ENCODE measurements at places on chromosomes 3 and 15.

- DNase-seq = no peak
These were observed 4.8 kb downstream of the SHF start for GRCh38 chr15:45182996-45183395.

GRCh38 chr3:153150991-153151390 is 11.0 kb upstream of the RAP2B start:
- no peak for DNase-seq

DNA sequence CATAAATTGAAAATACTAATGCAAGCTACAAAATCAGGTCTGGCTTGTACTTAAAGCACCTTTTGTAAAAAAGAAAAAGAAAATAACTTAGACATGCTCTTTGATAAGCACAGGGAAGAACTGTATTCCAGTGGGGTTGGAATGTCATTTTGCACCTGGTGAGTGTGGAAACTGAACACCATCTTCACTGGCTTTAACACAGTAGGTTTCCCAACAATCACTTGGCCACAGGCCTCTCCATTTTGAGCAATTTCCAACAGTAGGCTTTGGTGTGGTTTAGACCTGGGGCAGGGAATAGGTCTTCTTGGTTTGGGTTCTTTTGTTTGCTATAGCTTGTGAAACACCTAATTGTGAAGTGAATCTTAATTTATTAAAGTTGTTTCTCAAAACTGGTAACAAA is 18.9 kb downstream of the PDZRN3 start:
- DNase-seq = no peak

- DNase-seq = no peak
These were observed 20.3 kb downstream of the KY start for GRCh38 chr3:134630506-134630905.

DNA sequence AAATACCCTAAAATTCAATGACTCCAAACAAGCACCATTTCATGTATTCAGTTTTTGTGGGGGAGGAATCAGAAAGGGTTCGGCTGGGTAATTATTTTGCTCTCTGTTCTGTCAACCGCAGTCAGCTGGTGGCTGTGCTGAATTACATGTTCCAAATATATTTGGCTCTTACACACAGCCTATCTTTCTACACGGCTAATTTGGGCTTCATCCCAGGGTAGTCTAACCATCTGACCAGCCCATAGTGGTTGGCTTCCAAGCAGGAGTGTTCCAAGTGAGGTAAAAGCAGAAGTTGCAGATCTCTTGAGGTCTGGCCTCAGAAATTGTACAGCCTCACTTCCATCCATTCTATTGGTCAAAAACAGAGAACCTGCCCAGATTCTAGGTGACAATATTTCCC is 760.8 kb upstream of the SEMA6D start:
- DNase-seq = no peak

GRCh38 chr15:77083381-77084160 is 12.7 kb upstream of the TSPAN3 start:
- no peak for DNase-seq

DNA sequence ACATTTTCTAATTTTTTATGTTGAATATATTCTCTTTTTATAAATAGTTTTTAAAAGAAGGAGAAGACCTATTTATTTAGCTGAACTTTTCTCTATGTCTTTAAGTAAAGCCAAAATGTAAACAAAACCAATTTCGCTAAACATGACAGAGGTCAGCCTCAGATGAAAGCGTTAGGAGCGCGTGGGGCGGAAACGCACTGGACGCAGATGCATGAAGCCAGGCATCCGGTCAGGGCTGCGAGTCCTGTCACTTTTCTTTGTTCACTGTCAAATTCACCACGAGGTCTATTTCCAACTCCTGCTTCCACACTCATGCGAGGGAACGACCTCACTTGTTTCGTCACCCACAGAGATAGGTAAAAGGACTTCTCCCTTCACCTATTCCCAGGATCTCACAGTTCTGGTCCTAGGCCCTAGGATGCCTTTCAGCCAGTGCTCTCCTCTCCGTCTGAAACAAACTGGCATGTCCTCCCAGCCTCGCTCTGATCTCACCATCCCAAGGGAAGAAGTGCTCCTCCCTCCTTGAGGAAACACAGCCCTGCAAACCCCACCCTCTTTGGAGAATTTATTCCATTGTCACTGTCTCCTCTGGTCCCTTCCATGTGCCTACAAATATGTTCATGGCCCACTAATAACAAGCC is 57.9 kb downstream of the ITGB5 start:
- no peak for DNase-seq

DNA sequence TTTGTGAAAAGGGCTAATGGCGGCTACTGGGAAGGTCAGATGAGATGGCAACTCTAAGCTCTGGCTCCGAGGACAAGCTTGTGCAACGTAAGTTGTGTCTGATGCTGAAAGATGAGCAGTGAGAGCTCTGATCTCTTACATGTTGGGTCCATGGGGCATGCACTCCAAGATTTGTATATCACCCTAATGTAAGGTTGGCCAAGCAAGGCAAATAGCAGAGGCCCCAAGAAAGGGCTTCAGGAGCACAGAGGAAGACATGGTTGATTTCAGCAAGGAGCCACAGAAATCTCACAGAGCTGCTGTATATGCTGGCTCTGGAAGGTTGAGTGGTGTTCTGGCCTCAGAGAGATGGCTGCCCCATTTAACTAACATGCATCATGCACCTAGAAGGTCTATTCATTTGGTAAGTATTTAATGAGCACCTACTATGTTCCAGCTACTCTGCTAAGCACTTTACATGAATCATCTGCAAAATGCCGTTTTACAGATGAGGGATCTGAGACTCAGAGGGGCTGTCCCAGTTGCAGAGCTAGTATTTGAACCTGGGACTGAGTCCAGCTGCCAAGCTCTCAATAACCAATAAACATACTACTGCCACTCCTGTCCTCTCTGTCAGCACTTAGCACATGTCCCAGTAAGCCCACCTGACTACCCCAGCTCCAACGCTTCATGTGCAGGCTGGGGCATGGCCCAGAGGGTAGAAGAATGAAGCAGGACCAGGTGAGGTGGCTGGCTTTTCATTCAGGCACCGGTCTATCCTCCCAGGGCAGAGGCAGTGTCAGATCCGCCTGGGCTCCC is 27.8 kb upstream of the ATP2B2 start:
- no peak for DNase-seq

DNA sequence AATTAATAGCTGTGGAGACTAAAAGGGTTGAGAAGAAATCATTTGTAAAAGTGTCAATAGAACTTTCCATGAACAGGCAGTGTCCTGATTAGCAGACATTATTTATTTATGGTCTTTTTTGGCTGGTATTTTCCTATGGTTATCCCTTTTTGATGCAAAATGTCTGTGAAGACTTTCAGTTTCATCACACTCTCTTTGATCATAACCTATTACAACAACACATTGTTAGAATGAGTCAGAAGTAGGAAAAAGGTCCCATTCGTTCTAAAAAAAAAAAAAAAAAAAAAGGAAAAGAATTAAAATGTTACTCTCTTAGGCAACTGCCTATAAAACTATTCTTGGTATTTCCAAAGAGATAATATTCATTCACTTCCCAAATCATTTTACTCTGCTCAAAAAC is 62.1 kb downstream of the SLC49A4 start:
- no peak for DNase-seq

GRCh38 chr15:98778960-98779359 is 130.6 kb downstream of the IGF1R start:
- no peak for DNase-seq

DNA sequence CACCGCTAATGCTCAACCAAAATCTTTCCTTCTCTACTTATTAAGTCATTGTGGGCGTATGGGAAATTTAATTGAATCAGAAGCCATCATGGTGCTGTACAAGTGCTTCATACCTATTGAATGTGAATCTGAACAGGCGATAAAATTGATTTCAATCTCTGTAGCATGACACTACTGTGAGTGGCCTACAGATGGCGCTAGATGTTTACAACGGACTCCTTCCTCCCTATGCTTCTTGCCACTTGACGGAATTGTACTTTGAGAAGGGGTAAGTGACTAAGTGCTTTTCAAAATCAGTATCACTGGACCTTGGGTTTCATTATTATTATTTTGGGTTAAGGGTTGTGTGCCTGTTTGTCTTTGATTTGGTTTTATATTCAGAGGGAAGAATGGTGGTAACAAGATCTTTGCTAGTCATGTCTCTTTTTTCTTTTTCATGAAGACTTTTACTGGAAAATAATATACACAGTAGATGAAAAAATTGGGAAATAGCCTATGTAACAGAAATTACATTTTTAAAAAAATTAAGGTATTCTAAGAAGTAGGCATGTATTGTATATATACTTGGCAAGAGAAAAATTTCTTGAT is 35.4 kb downstream of the ACP3 start:
- peak; percentile 68 for DNase-seq

GRCh38 chr15:32953533-32953910 is 235.7 kb downstream of the GREM1 start:
- no peak for DNase-seq

DNA sequence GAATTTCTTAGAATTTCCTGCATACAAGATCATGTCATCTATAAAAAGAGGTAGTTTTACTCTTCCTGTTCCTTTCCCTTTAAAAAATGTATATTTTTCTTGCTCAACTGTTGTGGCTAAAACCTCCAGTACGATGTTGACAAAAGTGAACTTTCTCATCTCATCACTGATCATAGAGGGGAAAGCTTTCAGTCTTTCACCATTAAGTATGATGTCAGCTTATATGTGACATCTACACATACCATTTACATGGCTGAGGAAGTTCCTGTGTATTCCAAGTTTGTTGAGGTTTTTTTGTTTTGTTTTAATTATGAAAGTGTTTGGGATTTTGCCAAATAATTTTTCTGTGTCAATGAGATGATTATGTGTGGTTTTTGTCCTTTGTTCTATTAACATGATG is 173.6 kb downstream of the PLD1 start:
- no peak for DNase-seq

DNA sequence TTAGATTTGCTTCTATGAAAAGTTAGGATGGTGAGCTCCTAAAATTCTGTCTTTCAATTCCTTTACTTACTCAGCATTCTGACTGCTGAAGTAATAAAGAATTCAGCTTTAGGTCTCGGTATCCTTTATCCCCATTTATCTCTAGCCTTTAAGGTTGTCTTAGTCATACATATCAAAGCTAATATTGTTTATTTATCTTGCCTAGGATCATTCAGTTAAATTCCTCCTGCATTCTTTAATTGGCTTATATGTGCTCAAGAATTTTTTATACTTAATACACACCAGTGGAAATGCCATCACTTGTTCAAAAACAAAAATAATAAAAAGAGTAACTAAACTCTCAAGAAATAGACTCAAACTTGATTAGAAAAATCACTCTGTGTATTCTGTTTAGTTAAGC is 507.0 kb downstream of the ZPLD1 start:
- no peak for DNase-seq

DNA sequence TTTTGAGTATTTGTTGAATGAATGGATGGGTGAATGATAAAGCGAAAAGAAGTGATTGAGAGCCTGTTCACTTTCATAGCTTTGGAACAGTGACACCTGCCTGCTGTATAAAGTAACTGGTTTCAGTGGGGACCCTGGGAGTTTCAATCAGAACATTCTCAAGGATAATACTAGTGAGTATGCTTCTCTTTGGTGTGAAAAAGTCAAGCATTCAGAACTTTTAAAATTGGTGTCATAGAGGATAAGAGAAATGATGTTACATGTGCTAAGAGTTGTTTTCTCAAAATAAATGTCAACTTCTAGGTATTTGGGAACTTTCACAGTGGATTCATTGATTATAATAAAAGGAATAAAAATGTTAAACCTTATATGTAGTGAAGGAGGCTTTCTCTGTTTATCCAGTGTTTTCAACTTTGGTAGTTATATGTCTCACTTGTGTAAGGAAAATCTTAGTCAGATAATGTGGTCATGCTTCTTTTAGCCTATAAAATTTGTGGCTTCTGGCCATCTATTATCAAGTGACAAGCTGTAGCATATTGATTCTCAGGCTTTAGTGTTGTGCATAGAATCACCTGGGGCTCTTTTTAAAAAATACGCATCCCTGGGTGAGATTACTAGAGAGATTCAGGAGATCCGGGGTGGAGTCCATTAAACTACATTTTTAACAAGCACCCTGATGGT is 11.9 kb downstream of the LRCH3 start:
- DNase-seq = no peak

DNA sequence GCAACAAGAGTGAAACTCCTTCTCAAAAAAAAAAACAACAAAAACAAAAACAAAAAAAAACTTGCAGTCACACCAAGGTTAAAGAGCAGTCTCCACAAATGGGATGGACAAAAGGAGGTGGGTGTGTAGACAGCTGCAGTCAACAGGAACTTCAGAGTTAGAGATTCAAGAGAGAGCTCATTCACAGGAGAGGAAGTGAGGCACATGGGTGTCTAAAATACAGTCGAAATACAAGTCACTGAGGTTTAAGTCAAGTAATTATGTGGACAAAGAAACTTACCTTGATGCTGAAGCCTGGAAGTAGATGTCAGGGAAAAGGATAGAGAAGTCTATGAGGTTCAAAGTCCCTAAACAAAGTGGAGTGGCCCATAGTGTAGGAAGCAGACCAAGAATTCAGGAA is 14.8 kb downstream of the MRPS11 start:
- DNase-seq = no peak

GRCh38 chr3:114111060-114111770 is 54.7 kb downstream of the QTRT2 start:
- no peak for DNase-seq

DNA sequence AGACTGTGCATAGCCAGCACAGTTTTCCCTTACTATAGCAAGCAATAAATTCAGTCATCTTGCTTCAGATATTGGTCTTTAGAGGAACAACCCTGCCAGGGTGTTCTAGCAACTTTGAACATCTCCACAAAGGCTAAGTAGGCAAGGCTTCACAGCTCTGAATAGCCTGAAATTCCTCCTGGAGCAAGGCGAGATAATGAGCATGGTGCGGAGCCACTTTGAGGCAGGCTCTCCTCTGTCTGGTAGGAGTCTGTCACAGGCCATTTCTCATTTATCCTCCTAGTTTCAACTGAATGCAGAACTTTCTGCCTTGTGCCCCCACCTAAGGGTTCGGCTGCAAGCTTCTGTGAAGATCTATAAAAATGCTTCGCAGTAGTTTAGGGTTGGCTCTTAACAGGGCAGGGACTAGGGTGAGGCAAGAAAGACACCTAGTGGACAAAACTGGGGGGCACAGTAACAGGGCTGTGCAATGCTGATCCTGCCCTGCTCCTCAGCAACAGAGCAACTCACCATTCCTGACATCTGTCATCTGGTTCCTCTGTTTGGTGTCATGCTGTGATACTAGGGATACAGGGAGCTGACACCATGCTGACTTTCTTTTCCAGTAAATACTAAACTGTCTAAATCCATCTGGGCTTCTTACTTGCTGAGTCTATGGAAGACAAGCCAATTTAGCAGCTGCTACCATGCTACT is 16.6 kb upstream of the EHHADH start:
- DNase-seq = peak; percentile 57

- DNase-seq = no peak
These were observed 123.0 kb downstream of the FAM43A start for GRCh38 chr3:194808640-194809097.
